Fibroblast of villous mesenchyme (primary cell): ENCODE measurements at places on chromosomes 3 and 15. TPM values are rescaled to one million over a fixed set of nuclear protein-coding genes. Genes with fewer than 3 reads are reported as not detected.
A peak's percentile ranks its signal among the peaks of the same experiment; 100 is the strongest.

Gene ST6GAL1
- 1.3 and 1.6 TPM in 2 replicates for total RNA-seq

Gene HYAL1
- total RNA-seq, result 1.6 and 2.6 TPM in 2 replicates

Gene WDR76
- 15.1 and 17.7 TPM in 2 replicates for total RNA-seq

Gene HGD
- 0.32 and 0.43 TPM in 2 replicates for total RNA-seq

Gene C2CD4B
- total RNA-seq, result not detected in 2 replicates

Gene CAMKV
- not detected in 2 replicates for total RNA-seq

Gene PCBP4
- 29.4 and 42.2 TPM in 2 replicates for total RNA-seq

- DNase-seq, result no peak
Measured at GRCh38 chr15:43901495-43901894, 74.7 kb downstream of the WDR76 start.

GRCh38 chr3:170966495-170966894 is 58.1 kb upstream of the EIF5A2 start:
- DNase-seq, result no peak

DNA sequence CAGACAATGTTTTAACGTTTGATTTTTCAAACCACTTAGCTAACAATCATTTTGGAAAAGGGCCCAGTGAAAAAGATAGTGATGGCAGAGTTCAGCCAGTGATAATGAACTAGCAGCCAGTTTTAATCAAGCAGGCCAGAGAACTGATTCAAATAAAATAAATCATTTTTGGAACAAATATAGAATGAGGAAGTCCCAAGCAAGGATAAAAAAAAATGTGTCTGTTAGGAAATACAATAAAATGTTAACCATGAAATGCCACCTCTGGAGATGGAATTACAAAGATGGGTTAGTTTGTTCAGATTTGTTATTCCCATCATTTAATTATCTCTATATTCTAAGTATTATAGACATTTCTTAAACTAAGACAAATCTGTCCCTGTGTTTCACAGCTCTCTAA is 1.1 kb downstream of the HERC1 start:
- DNase-seq, result no peak

- DNase-seq, result no peak
Measured at GRCh38 chr3:64055076-64055475, 31.8 kb upstream of the PSMD6 start.

GRCh38 chr3:195551381-195551978 is 8.4 kb upstream of the PPP1R2 start:
- no peak for DNase-seq

- no peak for DNase-seq
Measured at GRCh38 chr3:83662381-83662960, 1296.3 kb upstream of the CADM2 start.

DNA sequence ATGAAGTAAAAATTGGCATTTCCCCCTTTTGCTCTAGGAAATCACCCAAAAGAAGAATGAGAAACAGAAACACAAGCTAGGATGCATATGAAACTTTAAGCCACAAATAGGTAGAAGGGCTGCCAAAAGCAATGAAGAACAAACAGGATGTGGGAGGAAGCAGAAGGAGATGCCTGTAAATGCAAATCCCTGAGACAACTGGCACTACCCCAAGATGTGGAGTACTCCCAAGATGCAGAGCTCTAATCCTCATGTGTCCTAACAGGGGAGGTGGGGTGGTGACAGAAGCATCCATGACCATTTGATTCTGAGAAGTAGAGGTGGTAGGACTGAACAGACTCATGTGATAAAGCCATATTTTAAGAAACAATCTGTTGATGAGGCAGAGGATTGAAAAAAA is 31.9 kb upstream of the ZNF280D start:
- peak; percentile 62 for DNase-seq

DNA sequence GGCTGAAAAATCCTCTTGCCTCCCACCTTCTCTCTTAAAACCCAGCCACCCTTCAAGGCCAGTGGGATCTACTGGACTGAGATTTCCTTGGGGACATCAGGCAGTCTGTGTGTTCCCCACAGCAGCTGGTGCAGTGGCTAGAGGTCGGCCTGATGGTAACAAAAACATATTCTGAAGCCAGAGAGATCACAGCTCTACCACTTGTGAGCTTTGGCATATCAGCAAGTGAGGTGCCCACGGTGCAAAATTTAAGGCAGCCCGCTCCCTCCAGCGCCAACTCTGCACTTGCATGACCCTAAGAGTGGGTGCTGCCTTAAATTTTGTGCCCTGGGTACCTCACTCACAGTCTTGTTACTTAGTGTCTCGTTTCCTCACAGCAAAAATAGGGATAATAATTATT is 97.2 kb downstream of the MESD start:
- no peak for DNase-seq

DNA sequence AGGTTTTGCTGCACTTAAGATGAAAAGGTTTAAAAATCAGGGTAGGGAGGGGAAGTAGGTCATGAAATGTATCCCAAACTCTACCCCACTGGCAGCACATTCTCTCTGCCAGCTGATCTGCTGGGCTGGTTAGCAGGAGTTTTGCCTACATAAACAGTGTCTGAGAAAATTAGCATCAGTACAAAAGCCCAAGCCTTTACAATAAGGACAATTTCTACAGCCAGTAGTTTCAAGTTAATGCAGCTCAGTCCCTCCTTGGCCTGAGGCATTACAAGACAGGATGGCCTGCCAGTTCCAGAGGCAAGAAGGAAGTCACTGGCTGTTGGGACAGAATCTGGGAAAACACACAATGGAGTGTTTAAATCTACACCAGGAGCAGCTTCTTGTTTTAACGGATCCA is 32.8 kb downstream of the NCEH1 start:
- no peak for DNase-seq

GRCh38 chr3:49295489-49296058 is 18.5 kb upstream of the C3orf62 start:
- DNase-seq, result peak; percentile 59

GRCh38 chr3:112348943-112349342 is 16.0 kb downstream of the CD200 start:
- no peak for DNase-seq

DNA sequence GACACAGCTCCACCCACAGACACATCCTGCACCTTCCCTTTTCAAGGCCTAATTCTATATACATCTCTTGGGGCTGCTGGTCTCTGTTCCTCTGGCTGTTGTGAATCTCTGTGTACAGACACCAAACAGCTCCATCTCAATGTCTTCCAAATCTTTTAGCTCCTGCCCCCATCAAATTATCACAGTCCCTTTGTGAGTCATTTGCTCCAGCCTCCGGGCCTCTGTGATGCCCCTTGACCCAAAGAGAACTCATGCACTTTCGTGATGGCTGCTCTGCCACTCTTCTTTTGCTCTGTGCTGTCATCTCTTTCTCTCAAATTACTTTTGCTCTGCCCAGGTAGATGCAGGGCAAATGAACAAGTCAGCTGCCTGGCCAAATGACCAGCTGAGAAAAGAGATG is 369.0 kb upstream of the CDIN1 start:
- no peak for DNase-seq
